Stimulated activated naive CD4-positive, alpha-beta T cell treated with Interleukin-2 at 50 U/mL for 16 hours (primary cell): ENCODE measurements at places on chromosomes 6 and 20.

DNA sequence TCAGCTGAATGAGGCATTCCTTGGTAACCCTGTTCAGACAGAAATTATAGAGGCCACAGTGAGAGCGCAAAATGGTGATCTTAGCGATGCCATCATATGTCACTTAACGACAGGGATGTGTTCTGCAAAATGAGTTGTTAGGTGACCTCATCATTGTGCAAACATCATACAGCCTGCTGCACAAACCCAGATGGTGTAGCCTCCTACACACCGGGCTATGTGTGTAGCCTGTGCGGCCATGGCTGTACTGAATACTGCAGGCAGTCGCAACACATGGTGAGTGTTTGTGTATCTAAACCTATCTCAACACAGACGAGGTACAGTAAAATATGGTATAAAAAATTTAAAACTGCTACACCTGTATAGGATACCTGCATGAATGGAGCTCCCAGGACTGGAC is 234.1 kb upstream of the PMEPA1 start:
- no peak for DNase-seq

DNA sequence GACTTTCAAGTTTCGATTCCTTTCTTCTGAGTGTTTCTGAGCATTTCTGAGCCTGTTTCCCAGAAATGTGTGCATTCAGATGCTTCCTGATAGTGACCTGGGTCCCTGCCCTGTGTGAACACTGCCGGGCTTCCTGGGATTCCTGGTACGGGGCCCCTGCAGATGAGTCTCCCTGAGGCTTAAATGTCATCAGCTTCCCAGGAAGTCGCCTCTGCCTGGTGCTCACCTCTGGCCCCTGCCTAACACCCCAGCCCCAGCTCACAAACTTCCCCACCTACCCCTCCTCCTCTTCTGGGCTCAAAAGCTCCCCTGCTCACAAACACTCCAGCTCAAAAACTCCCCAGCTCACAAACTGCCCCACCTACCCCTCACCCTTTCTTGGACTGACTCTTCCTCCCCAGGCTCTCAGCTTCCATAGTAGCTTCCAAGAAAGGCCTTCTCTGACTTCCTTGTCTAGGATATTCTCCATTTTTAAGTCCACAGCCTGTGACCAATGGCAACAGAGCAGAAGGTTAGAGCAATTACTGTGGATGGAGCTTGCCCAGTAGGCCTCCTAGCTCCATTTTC is 42.0 kb downstream of the TGM2 start:
- no peak for DNase-seq

DNA sequence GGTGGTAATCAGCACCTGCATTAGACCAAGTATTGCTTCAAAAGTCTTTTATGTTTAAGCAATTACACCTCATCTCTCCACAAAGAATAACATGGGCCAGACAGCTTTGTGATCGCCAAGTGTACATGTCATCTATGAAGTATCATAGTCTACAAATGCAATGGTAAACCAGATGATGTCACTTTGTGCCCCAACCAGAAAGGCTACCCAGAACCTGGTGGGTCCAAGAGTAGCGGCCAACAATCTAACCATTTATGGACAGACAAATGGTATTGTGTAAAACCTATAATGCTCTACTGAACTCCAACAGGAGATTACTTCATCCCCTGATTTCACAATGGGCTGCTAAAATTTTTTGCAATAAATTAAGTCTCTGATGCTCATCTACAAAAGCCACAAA is 295.9 kb downstream of the GMDS start:
- DNase-seq, result no peak

GRCh38 chr20:45064812-45065211 is 36.1 kb downstream of the KCNS1 start:
- DNase-seq, result no peak

DNA sequence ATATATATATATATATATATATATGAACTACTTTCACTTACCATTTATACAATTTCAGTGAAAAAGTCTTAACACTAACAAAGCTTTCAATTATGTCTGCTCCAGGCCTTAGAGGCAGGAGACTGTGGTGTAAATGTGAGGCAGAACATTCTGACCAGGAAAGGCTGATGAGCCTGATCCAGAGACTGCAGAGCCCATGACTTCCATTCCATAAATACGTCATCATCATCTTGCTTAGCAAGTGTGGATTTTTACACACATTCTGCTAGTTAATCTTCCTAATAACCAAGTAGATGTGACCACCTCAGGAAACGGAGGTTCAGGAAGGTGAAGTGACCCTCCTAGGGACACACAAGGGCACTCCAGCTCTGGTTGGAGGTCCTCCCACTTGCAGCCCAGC is 14.9 kb downstream of the TRERF1 start:
- DNase-seq, result no peak

DNA sequence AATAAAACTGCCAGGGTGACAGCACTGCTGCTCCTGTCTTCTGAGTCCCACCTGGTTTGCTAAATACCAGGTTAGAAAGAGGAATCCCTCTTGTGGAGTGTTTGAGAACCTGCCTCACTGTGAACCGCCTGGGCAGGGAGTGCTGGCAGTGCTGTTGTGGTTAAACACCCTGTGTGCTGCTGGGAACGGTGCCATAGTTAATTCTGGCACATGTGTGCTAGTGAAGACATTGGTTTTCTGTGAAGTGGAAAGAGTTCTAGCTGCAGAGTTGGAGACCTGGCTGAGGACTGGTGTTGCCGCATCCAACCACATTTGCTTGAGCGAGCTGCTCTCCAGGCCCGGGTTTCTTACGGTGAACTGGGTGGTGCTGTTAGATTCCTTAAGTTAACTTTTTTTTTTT is 72.7 kb downstream of the IGF2R start:
- no peak for DNase-seq

- DNase-seq, result no peak
Observed at GRCh38 chr20:16444057-16444777, 129.0 kb downstream of the KIF16B start.

DNA sequence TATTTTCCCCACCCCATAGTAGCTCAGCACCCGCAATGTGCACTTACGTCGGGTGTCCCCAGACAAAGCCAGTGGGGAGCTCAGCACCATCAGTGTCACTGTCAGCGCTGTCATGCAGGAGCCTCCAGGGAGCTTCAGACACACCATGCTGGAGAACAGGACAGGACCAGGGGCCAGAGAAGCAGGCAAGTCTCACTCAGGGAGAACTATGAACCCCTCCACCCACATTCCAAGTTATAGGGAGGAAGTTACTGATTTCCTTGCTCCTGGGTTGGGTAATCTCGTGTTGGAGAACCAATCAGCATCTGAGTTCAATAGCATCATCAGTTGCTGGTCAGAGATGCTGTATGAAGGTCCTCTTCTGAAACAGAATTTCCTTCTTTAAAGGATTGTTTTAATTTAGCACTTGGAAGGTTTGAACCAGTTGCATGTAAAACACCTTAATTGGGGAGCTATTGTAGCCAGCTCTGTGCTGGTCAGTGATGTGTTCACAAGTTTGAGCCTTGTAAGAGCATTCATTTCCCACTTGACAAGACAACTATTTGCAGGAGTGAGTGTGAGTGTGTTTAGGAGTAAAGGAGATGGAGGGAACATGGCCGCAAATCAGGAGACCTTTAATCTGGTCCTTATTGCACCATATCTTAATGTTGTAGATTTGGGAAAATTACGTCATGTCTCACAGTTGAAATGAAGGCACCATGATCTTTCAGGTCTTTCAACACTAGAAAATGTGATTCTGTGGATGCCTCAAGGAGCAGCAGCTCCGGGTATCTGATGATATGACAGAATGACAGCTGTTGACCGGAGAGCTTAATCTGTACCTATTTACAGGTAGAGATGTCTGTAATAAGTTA is at the start of gene HLA-DRB1:
Gene HLA-DRB1 (minus strand): TSS at position 253 of the 854 bp plus-strand sequence. CDS start 106 bp downstream, at position 147.
- no peak for DNase-seq

DNA sequence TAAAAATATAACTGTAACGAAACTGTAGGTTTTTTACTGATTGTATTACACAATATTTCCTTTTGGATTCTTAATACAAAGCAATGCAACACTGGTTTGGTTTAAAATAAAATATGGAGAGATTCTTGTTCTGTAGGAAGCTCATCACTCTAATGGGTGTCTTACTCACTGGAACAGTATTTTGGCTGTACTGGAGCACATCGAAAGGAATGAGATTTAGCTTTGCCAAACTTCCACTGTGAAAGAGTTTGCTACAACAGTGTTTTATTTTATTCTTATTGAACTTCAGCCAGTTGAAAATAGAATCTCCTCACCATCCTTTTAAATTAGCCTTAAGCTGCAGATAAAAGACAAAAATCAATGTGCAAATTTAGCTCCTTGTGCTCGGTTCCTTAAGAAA is 230.7 kb upstream of the QKI start:
- no peak for DNase-seq

GRCh38 chr6:163729127-163729872 is 314.8 kb downstream of the QKI start:
- DNase-seq, result no peak

DNA sequence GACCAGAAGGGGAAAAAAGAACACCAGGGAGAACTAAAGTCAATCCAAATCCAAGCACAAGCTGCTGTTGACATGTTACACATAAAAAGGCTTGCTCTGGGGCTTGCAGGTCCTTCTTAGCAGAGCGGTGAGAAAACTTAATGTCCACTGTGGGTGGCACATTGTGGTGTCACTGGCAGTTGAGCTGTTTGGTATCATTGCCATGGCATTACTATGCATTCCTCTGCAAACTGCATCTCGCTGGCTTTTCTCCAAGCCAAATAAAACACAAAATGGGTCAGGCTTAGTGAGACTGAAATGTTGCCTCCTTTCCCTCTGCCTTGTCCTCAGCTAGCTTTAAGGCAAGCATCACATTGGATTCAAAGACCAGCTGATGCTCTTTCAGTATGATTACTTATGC is 40.9 kb downstream of the LY86 start:
- DNase-seq, result no peak

DNA sequence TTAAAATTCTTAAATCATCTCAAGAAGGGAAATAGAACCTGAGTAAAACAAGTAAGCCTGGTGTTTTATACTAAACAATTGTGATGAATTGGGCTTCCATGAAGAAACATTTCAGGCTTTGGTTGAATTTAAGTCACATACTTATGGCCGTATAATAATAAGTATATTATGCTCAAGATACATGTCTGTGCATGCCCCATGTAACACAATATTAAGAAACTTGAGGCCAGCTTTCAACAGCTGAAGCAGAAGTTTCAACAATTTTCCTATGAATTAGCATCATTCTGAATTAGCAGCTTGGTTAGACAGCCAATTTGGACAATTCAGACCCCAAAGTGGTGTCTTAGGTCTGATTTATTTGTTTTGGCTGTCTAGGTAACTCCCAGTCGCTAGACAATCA is 243.7 kb downstream of the MYLK4 start:
- DNase-seq, result no peak

DNA sequence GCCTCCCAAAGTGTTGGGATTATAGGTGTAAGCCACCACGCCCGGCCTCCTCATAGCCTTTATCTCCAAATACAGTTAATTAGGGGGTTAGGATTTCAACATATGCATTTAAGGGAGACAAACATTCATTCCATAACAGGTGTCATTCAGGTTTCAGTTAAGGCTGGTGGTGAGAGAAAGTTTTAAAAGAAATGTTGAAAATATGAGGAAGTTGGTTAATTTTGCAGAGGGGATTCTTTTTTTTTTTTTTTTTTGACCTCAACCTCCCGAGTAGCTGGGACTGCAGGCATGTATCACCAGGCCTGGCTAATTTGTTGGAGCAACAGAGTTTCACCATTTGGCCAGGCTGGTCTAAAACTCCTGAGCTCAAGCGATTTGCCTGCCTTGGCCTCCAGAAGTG is 12.5 kb upstream of the EBF4 start:
- DNase-seq, result no peak

- no peak for DNase-seq
Observed at GRCh38 chr6:153790048-153790447, 249.0 kb upstream of the OPRM1 start.

GRCh38 chr6:136609873-136610706 is 59.9 kb upstream of the MAP7 start:
- no peak for DNase-seq

GRCh38 chr6:84773431-84774156 is 9.2 kb upstream of the TBX18 start:
- no peak for DNase-seq

DNA sequence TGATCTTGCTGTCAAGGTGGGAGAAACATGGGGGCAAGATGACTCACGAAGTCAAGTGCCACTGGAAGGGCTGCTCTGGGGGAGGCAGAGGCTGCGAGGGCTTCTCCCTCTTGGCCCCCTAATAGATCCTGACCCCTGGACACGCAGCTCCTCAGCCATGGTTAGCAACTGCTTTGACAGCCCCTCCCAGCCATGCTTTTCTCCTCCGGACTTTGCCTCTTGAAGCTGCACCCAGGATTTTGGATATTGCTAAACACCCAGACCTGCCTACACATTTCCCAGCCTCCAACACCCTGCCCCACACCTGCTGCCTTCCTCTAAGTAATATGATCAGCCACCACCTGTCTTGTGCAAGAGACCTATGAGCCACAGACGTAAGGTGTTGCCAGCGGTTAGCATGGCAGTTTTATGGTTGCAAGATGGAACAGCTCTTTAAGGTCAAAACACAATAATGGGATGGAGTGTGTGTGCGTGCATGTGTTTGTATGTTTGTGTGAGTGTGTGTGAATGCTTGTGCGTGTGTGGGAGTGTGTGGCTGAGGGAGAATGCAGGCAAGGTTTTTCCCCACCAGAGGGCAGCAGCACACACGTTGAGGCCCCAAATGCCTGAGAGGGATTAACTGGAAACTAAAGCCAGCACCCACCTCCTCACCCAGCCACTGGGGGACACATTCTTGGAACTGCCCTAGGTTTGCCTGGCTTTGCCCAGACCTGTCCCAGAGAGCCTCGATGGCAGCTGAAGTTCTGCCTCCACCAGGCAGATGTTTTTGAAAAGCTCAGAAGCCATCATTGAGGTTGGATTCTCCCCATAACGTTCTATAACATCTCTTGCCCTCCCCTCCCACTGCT is 2.5 kb downstream of the IP6K3 start:
- peak; percentile 57 for DNase-seq

- no peak for DNase-seq
Observed at GRCh38 chr6:39401376-39401775, 78.9 kb upstream of the KCNK16 start.

- DNase-seq, result no peak
Observed at GRCh38 chr20:14758356-14758755, 420.9 kb upstream of the FLRT3 start.

DNA sequence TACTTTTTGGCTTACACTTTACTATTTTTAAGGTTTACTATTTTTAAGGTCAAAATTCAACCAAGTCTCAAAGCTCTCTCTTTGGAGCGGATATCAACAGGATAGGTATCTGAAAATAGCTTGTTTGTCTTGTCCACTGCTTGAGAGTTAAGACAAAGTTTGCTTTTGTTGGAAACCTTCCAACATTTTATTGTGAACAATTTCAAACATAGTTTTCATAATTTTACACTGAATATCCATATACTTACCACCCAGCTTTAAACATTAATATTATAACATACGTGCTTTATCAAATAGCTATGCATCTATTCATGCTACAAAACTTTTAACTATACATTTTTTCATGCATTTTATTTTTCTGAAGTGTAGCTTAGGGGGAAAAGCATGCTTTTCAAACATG is 109.9 kb downstream of the FYN start:
- DNase-seq, result no peak
